ENCODE measurements at places on chromosomes 4 and X.

DNA sequence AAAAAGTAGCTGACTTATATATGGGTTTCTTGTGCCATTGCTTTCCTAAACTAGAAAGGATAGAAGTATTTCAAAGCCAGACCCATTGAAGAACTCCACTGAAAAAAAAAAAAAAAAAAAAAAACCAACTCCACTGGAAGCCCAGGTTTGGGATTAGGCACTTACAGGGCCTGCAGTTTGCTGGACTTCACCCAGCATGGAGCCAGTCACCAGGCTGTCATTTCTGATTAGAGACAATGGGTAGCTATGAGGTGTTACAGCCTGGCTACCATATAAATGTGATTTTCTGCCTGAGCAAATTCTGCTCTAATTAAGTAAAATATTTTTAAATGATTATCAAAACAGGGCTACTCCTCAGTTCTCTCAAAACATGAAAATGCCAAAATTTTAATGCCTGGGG, 49.5 kb downstream of the HS6ST2 start:
- DNase-seq, result no peak

GRCh38 chr4:57371671-57372070, 261.5 kb upstream of the IGFBP7 start:
- DNase-seq, result no peak

DNA sequence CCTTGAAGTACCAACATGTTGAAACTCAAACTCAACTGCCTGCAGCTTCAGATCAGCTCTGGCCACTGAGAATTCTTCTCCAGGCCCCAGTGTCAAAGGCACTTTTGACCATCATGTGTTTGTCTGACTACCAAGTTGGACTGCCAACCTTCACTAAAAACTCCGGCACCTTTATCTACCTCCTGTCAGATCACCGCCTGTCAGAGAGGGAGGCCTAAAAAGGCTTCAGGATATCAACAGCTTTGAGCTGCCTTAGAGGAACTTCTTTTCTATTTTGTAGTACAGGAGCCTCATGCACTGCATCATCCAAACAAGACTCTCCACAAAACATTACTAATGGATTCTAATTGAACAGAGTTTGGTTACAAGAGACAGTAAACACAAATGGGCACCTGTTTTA, 2.8 kb downstream of the ACSL1 start:
- no peak for DNase-seq

DNA sequence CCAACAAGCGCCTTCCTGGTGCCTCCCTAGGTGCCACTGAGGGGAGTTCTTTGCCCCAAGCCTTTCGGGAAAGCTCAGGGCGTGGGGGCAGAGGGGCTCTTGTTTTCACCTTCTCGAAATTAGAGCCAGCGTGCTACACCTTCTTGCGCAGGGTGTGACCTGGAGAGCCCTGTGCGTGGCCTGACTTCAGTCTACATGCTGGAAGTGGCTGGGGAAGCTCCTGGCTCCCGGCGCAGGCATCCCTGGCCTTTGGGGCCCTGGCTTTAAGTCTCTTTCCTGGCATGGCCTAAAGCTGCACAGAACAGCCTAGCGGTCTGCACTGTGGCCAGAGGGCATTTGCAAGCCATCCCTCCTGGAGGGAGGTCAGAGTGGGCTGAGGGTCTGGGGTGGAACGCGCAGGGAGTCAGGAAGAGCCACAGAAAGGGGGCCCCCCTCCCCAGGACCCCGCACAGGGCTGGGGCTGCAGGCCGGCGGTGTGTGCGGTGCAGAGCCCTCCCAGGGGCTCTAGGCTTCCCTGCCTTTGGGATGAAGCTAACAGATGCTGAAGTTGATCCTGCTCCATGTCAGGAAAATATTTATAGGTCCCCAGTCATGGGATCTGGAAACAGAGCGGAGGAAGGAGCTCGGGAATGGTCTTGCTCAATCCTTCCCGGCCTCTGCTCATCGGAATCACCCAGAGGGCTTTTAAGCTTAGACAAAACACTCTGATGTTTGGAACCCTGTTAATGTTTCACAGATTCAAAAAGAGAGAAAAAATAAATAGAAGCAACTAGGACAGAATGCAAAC, 781 bp upstream of the SPON2 start:
- peak; percentile 99 for DNase-seq

GRCh38 chr4:2691952-2692435, 64.1 kb downstream of the TNIP2 start:
- no peak for DNase-seq

DNA sequence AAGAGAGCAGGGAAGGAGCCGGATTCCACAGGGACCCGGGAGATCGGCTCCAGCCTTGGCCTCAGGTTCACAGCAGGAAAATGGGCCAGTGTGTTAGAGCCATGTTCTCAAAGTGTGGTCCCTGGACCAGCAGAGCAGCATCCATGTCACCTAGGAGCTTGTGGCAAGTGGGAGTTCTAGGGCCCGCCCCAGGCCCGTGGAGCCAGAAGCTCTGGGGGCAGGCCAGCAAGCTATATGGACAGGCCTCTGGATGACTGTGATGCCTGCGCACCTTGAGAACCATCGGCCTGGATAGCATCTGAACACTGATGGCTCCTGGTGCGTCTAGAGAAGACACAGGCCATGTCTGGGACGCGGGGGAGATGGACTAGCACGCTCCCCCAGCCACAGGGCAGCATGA, 33.7 kb downstream of the SH3TC1 start:
- no peak for DNase-seq

GRCh38 chr4:148170408-148171365, 271.5 kb downstream of the NR3C2 start:
- DNase-seq, result no peak

DNA sequence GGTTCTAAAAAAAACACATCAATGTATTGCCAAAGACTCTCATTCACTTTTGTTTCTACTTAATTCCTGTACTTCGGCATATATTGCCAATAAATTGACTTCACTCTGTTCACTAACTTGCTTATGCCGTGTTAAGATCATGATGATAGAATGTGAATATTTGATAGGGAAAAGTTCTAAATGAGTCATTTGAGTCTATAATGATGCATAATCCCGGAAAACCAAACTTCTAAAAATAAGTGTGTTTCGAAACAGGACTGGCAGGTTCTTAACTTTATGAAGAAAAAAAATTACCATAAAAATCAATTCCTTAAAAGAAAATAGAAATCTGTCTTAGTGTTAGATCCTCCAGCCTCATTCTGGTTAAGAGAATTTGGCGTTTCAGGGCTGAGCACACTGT, 387.5 kb upstream of the FTHL17 start:
- peak; percentile 14 for DNase-seq

DNA sequence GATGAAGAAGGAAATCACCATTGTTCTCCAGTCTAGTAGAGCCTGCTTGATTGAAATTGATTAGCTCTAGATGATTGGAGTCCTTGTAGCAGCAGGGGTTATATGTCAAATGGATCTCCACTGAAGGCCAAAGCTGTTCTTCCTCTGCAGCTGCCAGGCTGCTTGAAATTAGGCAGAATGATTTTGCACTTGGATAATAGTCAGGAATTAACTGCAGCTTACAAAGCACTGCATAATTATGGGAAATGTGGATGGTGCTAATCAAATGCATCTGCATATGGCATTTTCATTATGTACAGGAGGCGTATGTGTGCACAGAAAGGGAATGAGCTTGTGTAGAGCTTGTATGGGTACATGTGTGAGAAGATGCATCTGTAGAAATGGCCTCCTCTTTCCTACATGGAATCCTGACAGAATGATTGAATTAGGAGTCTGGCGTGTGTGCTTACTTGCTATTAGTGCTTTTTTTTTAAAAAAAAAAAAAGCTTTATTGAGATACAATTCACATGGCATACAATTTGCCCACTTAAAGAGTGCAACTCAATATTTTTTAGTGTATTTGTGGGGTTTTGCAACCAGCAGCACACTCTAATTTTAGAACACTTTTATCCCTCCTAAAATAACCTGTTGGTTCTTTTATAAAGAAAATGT, 65.9 kb downstream of the TMEM131L start:
- DNase-seq, result no peak

DNA sequence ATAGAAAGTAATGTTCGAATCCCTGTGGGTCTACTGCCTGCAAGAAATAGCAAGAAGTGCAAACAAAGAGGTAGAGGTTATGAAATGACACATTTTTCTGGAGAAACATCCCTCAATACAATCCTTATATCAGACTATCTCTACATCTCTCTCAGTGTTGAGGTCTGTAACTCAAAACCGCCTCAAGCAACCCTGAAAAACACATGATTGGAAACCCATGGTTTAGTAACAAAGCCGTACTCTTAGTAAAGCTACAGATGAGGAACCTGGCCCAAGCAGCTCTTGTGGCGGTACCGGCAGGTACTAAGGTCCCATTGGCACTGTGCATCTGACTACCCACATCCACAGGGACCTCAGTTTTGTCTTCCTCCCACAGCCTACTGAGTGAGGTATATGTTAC, 53.9 kb downstream of the IRF2 start:
- DNase-seq, result no peak

- no peak for DNase-seq
Measured at GRCh38 chrX:123170546-123170945, 13.5 kb upstream of the GRIA3 start.

GRCh38 chrX:32673193-32673592, 538.2 kb downstream of the DMD start:
- no peak for DNase-seq

- DNase-seq, result no peak
Measured at GRCh38 chr4:27717431-27717755, 856.8 kb downstream of the STIM2 start.

DNA sequence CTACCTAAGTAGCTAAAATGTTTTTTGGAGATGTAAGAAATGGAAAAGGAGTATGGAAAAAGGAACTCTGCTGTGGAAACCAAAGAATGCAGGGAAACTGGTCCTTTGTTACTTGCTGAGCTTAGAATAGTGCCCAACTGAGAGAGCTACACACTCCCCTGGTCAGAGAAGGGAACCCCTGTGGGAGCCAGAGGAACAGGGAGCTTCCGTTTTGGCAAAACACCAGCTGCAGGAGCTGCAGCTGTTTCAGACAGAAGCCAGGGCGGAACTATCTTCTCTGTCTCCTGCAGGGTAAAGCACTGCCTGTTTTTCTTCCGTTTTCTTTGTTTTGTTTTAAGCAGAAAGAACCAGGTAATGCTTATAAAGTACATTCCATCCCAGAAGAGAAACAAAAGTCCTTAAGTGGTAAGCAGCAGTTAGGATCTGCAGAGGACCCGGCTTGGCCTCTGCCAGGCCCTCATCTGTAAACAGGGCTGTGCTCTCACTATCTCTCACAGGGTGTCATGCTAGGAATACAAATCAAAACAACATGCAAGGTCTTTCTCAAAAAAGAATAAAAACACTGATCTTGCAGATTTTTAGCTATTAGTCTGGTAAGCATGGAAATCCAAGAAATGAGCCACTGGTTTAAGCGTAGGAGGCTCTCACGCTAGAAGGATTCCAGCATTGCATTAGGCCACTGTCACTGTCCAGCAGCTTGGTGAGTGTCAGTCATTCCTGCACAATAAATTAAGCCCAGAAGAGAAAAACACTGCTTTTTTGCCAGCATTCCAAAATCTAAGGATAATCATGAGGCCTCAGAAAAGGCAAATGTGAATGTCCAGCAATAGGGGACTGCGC, 76.1 kb downstream of the CHST7 start:
- DNase-seq, result peak; percentile 35

DNA sequence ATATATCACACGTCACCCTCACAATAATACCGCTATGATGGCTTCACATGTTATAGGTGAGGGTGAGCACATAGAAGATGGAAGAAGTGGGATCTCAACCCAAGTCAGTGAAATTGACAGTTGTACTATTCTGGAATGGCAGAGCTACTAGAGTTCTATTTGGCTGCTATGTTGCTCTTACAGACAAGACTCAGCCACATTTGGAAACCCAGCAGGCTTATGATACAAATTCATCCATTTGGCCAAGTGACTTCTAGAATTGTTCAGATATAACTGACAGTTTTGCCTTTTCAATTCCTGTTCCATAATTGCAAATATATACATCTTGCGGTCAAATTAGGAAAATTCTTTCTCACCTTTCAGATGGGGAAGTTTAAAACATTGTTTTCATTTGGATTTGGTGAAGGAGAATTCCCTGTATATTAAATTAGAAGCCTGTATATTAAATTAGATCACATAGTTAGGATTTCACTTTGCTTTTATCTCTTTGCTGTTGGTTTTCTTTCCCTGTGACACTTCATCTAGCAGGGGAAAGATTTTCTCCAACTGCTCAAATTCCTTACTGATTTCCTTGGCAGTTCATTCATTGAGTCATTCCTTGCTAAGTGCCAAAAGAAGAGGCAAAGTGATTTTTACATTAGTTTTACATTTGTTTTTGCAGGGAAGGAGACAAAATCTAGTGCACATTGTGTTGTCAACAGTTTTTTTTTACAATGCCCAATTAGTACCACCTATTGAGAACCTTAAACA, 120.6 kb upstream of the TBC1D9 start:
- DNase-seq, result no peak

DNA sequence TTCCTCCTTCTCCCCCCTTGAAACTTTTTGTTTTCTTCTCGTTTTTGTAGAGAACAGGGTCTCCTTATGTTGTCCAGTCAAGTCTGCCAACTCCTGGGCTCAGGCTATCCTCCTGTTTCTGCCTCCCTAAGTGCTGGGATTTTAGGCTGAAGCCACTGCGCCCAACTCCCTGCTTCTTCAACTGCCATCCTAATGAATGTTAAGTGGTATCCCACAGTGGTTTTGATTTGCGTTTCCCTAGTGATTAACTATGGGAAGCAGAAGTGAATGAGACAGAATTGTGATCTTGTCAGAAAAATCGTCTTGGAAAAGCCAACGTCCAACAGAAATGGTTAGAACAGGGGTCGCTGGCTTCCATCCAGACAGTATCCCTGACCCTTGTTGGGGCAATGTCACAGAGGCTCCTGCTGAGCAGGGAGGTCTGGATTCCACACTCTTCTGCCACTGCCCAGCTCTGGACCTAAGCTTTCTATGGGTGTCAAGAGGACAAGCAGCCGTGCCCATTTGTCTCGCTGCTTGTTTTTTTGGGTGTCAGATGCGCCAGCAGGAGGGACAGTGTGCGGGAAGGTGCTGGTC, 869 bp upstream of the ADD1 start:
- no peak for DNase-seq
